AG08395 (cell line): ENCODE measurements at places on chromosomes 5 and 9.

GRCh38 chr5:108911055-108911454, 163.4 kb downstream of the FER start:
- no peak for DNase-seq

DNA sequence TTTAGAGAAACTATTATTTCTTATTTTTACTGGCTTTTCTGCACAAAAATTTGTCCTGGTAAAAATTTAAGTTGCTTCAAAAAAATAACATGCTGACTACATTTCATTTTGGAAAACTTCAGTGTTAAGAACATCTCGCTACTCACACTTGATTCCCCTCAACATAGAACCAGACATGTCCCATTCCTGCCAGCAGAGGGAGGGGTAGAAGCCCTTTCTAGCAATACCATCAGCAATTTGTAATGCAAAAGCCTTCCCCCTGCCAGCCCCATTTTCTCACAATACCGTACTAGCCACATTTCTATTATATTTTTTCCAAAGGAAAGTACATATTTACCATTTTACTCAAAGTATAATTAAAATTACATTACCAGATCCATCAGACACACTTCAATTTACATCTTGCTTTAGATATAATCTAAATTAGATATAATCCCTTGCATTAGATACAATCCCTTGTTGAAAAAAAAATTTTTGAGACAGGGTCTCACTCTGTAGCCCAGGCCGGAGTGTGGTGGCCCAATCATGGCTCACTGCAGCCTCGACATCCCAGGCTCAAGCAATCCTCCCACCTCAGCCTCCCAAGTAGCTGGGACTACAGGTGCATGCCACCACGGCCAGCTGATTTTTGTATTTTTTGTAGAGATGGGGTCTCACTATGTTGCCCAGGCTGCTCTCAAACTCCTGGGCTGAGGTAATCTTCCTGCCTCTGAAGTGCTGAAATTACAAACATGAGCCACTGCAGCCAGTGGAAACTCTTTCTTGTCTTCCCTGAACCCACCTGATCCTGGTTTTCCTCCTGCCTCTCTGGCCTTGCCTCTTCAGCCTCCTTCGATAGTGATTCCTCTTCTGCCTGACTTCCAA, 39.6 kb upstream of the IDNK start:
- DNase-seq: peak; percentile 79

- no peak for DNase-seq
These were observed 20.2 kb downstream of the OBP2B start for GRCh38 chr9:133188843-133189180.

DNA sequence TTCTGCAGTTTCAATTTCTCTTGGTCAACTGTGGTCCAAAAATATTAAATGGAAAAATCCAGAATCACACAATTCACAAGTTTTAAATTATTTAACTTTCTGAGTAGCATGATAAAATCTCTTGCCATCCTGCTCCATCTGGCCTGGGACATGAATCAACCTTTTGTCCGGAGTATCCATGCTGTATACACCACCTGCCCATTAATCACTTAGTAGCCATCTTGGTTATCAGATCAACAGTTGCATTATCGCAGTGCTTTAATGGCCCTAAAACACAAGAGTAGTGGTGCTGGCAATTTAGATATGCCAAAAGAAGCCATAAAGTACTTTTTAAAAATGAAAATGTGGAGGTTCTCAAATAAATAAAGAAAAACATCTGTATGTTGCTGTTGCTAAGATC, 25.3 kb downstream of the EFCAB9 start:
- DNase-seq: no peak

GRCh38 chr5:60972231-60972630, 27.2 kb downstream of the NDUFAF2 start:
- DNase-seq: no peak

- DNase-seq: no peak
These were observed 37.5 kb downstream of the SPOCK1 start for GRCh38 chr5:137461391-137462264.

GRCh38 chr9:121895818-121896544, 197.1 kb downstream of the TTLL11 start:
- no peak for DNase-seq

DNA sequence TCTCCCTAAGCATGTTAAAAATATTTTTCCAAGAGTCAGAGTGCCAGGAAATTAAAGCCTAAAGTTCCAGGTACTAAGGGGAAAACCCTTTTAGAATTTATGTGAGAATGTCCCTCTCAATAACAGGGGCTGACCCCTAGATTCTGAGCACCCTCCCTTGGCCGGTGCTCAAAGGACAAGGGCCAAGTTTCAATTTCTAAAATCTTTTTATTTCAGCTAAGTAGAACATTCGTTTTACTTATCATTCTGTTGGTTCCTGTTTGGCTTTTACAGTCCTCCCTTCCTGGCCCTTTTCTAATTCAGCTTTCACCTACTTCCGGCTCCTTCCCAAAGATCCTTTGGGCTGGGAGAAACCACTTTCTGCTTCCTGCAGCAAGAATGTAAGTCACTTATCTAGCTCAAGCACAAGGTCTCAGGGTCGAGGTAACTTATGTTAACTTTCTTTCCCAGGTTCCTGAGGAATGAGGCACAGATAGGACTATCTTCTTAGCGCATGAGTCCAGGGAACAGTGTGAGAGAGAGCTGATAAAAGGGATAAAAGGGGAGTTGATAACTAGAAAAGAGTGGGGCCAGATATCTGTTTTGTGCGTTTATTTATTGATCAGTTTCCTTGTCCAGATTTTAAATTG, 34.6 kb upstream of the F2RL2 start:
- DNase-seq: no peak

DNA sequence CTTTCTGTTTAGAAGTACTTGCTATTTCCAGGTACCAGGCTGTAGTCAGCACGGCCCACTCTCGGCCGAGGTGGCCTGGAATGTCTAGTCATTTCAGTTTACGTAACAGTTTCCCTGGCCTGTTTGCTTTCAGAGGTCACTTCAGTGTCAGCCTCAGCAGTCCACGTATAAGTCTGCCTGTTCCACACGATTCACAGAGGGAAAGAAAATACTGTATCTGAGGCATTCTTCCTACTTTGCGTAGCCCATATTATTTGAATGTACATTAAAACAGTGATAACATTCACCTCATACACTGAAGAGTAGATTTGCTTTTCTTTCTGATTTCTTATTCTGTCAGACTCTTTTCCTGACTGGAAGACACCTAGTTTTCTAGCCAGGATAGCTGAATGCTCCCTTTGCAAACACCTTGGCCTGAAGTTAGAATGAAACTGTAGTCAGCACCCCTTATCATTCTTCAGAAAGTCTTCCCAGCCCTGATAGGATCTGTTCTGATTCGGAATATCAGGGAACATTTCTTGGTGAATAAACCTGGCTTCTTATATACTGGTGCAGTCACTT, 140.9 kb downstream of the AOPEP start:
- DNase-seq: peak; percentile 63

DNA sequence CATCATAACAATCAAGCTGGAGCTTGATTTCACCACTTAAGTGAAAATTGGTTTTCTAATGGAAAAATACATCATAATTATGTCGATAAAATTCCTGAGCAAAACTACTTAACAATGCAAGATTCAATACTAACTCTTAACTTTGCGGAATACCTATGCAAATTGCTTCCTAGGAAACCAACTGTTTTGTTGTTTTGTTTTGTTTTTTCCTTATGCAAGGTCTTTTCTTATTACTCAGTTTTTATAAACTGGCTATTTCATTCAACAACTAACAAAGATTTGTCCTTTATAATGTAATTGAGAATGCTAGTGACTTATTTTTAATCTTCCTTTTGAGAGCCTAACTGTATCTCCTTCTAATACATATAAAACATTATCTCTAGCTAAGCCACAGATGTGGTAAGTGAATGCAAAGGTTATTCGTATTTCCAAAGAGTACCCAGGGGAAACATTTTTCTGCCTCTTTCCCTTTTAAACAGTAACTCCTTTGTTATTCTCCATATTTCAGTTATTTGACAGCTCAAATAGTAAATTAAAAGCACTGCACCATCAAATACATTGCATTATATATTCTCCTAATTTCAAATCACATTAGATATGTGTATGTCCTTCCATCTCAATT, 609.4 kb downstream of the SLCO4C1 start:
- DNase-seq: no peak

GRCh38 chr5:143665866-143666265, 146.1 kb upstream of the HMHB1 start:
- no peak for DNase-seq

DNA sequence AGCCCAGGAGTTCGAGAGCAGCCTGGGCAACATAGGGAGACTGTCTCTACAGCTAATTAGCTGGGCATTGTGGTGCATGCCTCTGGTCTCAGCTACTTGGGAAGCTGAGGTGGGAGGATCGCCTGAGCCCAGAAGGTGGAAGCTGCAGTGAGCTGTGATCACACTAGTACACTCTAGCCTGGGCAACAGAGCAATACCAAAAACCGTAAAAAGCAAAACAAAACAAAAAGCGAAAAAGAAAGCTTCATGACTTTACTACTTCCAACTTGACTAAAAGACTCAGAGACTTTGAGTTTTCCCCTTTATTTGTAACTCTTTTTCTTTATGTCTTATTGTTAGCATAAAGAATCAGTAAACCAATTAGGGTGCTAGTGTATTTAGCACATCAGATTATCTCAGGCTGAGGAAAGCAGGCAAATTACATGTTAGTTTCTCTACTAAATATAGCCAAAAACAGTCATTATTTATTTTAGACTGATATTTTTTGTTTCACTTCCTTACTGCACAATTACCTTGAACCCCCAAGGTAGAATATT, 5.4 kb downstream of the RAD17 start:
- no peak for DNase-seq

GRCh38 chr5:151007430-151008209, 12.8 kb upstream of the GPX3 start:
- DNase-seq: no peak

GRCh38 chr9:133656211-133657119, 20.3 kb downstream of the DBH start:
- no peak for DNase-seq

DNA sequence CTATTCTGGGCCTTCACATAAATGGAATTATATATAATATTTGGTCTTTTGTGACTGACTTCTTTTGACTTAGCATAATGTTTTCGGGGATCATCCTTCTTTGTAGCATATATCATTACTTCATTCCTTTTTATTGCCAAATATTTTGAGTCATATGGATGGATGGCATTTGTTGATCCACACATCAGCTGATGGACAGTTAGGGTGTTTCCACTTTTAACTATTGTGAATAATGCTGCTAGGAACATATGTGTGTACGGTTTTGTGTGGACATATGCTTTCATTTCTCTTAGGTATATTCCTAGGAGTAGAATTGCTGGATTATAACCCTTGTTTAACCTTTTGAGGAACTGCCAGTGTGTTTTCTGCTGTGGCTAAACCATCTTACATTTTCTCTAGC, 249.6 kb downstream of the FANCC start:
- DNase-seq: no peak

DNA sequence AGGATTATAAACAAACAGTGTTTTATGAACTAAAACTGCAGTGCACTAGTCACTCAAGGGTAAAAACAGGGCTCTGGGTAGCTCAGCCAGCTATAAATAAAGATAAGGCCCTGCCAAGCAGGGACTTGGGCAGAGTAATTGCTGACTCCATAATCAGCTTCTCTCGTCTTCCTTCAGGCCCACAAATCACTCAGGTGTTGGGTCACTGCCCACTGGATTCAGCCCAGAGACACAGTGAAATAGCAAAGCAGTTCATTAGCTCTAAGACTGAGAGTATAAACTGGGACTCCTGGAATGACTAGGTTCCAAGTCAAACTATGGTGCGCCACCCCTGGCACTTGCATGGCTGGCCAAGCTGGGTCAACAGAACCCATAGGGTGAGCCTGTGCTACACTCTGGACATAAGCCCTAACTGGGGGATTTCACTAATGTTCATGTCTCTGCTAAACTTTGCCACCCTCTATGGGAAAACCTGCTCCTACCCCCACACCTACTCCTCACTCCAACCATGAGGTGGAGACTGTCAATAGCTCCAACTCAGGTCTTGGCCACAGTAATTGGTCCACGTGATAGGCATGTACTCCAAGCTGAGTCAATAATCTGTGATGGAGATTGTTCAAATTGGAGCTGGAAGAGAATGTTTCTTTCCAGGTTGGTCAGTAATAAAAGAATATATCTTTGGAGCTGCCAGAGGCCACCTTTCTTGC, 158.5 kb downstream of the SLIT3 start:
- DNase-seq: no peak

GRCh38 chr5:60492958-60493357, 207.0 kb downstream of the DEPDC1B start:
- DNase-seq: no peak

GRCh38 chr9:78685471-78685870, 388.5 kb downstream of the PSAT1 start:
- no peak for DNase-seq
